ENCODE measurements at places on chromosomes 12 and 14.

DNA sequence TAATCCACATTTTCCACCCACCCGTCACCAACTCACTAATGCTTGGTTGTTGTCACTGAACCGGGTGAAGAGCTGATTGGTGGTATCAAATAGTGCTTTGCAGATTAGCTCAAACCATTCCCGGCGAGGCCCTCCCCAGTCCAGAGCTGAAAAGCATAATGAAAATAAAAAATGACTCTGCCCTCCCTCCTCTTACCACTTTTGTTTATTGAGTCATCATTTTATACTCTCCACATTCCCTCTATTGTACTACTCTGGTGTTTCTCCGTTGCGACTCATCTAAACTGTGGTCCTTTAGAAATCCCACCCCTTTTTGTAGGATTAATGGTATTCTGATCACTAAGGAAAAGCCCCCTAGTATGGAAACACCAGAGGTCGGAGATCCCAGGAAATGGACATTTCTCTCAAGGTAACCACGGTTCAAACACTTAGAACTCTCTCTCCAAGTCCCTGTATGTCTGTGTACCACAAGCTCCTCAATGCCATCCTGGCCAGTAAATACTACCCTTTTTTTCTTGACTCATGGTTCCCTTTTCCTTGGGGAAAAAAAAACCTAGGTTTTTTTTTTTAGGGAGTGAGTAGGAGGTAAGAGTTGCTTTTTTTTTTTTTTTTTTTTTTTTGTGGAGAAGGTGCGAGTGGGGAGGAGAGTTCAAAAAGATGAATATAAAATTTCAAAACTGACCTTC, 42.0 kb downstream of the AREL1 start:
- peaks cover 67% of the 10 kb centered on the region for H3K36me3 ChIP-seq
- DNase-seq, result no peak
- H3K4me3 ChIP-seq, result no peak overlapping the region
- H3K27ac ChIP-seq, result no peak overlapping the region
- H3K27me3 ChIP-seq, result no peaks in the 10 kb centered on the region

GRCh38 chr12:67420506-67420905, 151.3 kb downstream of the CAND1 start:
- no peaks in the 10 kb centered on the region for H3K4me1 ChIP-seq
- no peak overlapping the region for H3K4me3 ChIP-seq
- no peak overlapping the region for H3K27ac ChIP-seq
- H3K36me3 ChIP-seq, result no peaks in the 10 kb centered on the region
- no peak for DNase-seq
- H3K27me3 ChIP-seq, result no peaks in the 10 kb centered on the region

GRCh38 chr12:107439026-107439738, 246.4 kb upstream of the PWP1 start:
- DNase-seq, result no peak
- H3K27me3 ChIP-seq, result no peaks in the 10 kb centered on the region
- no peaks in the 10 kb centered on the region for H3K36me3 ChIP-seq
- no peak overlapping the region for H3K4me3 ChIP-seq

DNA sequence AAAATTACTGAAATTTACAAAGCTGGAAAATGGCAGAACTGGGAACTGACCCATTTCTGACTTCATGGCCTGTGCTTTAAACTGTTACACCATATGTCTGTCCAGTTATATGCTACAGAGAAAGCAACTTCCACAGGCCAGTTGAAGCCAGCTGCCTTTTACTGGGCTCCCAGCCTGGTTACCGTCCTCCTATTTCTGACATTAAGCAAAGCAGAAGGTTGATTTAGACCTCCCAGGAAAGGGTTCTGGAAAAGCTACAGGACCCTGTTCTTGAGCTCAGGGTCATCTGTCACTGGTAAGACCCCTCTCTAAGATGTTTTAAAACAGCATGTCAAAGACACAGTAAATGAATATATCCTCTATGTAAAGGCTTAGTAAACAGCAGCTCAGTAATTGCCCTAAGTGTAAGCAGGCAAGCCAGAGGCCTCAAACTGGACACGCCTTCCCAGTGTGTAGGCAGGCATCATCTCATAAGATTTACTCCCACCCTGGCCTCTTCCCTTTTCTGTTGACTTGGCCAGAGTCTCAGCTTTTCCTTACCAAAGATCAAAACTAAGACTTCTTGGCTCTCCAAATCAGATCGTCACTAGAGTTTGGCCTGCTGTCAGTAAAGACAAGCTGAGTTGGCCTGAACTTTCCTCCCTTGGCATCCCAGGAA, 55.4 kb upstream of the RNU6-8 start:
- H3K4me3 ChIP-seq, result no peak overlapping the region
- no peak for DNase-seq
- no peaks in the 10 kb centered on the region for H3K27me3 ChIP-seq
- H3K4me1 ChIP-seq, result peaks cover 21% of the 10 kb centered on the region
- no peak overlapping the region for H3K27ac ChIP-seq
- H3K36me3 ChIP-seq, result peaks cover 2% of the 10 kb centered on the region

- DNase-seq, result no peak
- no peaks in the 10 kb centered on the region for H3K36me3 ChIP-seq
- no peak overlapping the region for H3K4me3 ChIP-seq
- no peaks in the 10 kb centered on the region for H3K27me3 ChIP-seq
- no peak overlapping the region for H3K27ac ChIP-seq
These were observed 143.7 kb downstream of the AACS start for GRCh38 chr12:125208942-125209341.

- no peak overlapping the region for H3K4me3 ChIP-seq
- peaks cover 11% of the 10 kb centered on the region for H3K36me3 ChIP-seq
- peak overlapping the region; percentile 89 for H3K27ac ChIP-seq
- no peaks in the 10 kb centered on the region for H3K27me3 ChIP-seq
- peak; percentile 26 for DNase-seq
These were observed 193.6 kb upstream of the NUDT4 start for GRCh38 chr12:93183940-93184671.

DNA sequence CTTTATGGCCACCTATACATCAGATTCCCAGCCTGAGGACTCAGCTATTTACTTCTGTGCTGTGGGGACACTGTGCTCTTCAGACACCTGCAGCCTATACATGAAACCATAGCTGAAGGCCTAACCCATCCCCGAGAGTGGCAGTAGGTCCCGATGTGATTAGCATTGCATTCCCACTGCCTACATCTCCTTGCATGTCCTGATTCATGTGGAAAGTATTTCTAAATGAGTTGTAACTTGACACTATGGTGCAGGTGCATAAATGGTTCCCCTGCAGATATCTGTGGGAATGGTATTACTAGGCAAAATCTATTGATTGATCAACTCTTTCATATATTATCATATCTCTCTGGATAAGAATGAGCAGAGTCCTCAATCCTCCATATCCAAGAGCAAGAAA, 433.5 kb downstream of the DAD1 start:
- no peaks in the 10 kb centered on the region for H3K27me3 ChIP-seq
- peaks cover 28% of the 10 kb centered on the region for H3K4me1 ChIP-seq
- no peak overlapping the region for H3K4me3 ChIP-seq
- H3K36me3 ChIP-seq, result no peaks in the 10 kb centered on the region

GRCh38 chr12:121812320-121812871, 8.6 kb downstream of the SETD1B start:
- peaks cover 52% of the 10 kb centered on the region for H3K4me1 ChIP-seq
- no peak for DNase-seq
- H3K27me3 ChIP-seq, result no peaks in the 10 kb centered on the region
- peak overlapping the region; percentile 72 for H3K27ac ChIP-seq

GRCh38 chr12:105775343-105775742, 363.4 kb downstream of the NUAK1 start:
- no peaks in the 10 kb centered on the region for H3K4me1 ChIP-seq
- H3K27me3 ChIP-seq, result no peaks in the 10 kb centered on the region
- H3K36me3 ChIP-seq, result no peaks in the 10 kb centered on the region
- H3K27ac ChIP-seq, result no peak overlapping the region
- no peak overlapping the region for H3K4me3 ChIP-seq

DNA sequence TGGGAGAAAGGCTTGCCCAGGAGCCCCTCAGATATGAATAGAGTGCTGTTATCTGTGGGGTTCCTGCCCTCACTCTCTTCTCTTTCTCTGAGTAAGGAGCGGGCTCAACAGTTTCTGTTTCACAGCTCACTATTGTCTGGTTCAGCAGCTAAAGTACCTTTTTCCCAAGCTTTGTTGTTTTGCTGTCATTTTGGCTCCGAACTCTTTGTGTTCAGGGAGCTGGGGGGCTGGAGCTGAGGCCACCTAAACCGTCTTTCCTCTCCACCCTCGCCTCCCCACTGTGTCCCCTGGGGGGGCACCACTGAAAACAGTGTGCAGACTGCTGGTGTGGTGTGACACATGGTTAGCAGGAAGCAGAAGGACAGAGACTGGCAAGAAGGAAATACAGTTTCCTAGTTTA, 51.4 kb downstream of the FBXW8 start:
- DNase-seq, result peak; percentile 24
- H3K4me3 ChIP-seq, result no peak overlapping the region
- H3K4me1 ChIP-seq, result peaks cover 41% of the 10 kb centered on the region
- no peaks in the 10 kb centered on the region for H3K27me3 ChIP-seq
- peak overlapping the region; percentile 47 for H3K27ac ChIP-seq

DNA sequence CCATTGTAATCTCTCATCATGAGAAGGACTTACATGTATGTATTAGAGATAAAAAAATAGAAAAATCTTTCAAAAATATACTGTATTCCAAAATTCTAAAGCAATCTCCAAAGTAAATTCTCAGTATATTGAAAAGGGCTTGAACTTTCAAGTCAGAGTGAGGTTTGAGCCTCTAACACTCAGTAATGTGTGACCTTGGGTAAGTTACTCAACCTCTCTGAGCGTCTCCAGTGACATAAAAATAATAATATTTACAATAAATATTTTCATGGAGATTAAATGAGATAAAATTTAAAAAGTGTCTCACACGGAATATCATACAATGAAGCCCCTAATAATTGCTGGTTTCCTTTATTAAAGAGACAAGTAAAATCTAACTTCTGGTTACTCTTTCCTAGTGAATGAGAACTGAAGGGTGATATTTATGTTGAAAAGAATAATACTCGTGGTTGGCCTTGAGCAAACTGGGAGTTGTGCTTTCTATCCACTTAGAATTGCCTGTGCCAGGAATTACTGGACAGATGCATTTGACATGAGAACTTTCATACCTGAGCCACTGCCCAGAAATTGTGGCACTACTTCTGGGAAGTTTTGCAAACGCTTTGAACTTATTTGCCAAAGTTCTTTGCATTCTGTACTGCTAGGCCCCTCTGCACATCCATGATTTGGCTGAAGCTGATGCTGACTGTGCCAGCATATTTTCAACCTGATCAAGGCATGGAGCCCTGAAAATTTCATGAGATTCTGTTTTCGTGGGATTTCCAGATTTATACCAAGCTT, 933.7 kb downstream of the GALC start:
- DNase-seq, result no peak
- no peak overlapping the region for H3K27ac ChIP-seq
- no peaks in the 10 kb centered on the region for H3K4me1 ChIP-seq

GRCh38 chr12:34599530-34600513, 577.5 kb downstream of the ALG10 start:
- no peaks in the 10 kb centered on the region for H3K27me3 ChIP-seq
- DNase-seq, result no peak
- H3K4me3 ChIP-seq, result no peak overlapping the region
- no peaks in the 10 kb centered on the region for H3K36me3 ChIP-seq
- no peak overlapping the region for H3K27ac ChIP-seq

GRCh38 chr14:50020184-50020583, 96.2 kb downstream of the VCPKMT start:
- peaks cover 71% of the 10 kb centered on the region for H3K36me3 ChIP-seq
- peaks cover 37% of the 10 kb centered on the region for H3K4me1 ChIP-seq
- peak overlapping the region; percentile 8 for H3K27ac ChIP-seq
- DNase-seq, result no peak
- no peak overlapping the region for H3K4me3 ChIP-seq

GRCh38 chr12:9049520-9050133, 60.3 kb downstream of the KLRG1 start:
- no peaks in the 10 kb centered on the region for H3K27me3 ChIP-seq
- H3K27ac ChIP-seq, result no peak overlapping the region
- no peaks in the 10 kb centered on the region for H3K36me3 ChIP-seq
- DNase-seq, result peak; percentile 56
- peaks cover 14% of the 10 kb centered on the region for H3K4me1 ChIP-seq
- no peak overlapping the region for H3K4me3 ChIP-seq

- no peaks in the 10 kb centered on the region for H3K27me3 ChIP-seq
- no peak overlapping the region for H3K27ac ChIP-seq
- H3K4me3 ChIP-seq, result no peak overlapping the region
- DNase-seq, result no peak
These were observed 43.2 kb downstream of the TRAFD1 start for GRCh38 chr12:112168561-112168971.

DNA sequence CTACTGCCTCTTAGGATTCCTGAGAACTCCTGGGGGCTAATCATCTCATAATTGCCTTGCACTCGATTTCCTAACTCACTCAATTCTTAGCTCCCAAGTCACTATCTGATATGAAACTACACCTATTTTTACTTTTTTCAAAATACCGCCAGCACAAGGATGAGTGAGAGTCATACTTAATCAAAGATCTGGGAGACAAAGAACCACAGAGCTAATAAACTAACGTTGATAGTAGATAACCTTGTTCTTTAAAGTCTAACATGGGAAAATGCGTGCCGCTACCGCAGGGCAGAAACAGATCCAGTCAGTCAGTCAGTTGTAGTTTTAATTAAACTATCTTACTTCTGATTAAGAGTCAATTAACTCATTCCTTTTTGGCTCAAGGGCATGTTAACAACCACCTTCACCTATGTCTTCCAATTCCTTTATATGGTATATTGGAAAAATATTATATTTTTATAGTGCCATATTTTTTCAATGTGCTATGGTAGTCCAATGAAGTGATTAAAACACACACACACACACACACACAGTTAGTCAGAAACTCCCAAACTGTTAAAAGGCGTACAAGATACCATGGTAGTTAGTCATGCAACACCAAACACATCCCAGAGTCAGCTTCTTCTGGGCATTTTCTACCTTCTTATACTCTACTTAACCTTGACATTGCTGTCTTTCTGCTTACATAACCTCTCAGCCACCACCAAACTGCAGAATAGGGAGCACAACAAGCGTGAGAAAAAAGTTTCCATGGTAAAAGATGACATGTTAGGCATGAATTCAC, 114.0 kb downstream of the KLHL28 start:
- H3K27ac ChIP-seq, result no peak overlapping the region
- no peak overlapping the region for H3K4me3 ChIP-seq
- no peaks in the 10 kb centered on the region for H3K4me1 ChIP-seq
- DNase-seq, result no peak
- H3K27me3 ChIP-seq, result peaks cover 9% of the 10 kb centered on the region

DNA sequence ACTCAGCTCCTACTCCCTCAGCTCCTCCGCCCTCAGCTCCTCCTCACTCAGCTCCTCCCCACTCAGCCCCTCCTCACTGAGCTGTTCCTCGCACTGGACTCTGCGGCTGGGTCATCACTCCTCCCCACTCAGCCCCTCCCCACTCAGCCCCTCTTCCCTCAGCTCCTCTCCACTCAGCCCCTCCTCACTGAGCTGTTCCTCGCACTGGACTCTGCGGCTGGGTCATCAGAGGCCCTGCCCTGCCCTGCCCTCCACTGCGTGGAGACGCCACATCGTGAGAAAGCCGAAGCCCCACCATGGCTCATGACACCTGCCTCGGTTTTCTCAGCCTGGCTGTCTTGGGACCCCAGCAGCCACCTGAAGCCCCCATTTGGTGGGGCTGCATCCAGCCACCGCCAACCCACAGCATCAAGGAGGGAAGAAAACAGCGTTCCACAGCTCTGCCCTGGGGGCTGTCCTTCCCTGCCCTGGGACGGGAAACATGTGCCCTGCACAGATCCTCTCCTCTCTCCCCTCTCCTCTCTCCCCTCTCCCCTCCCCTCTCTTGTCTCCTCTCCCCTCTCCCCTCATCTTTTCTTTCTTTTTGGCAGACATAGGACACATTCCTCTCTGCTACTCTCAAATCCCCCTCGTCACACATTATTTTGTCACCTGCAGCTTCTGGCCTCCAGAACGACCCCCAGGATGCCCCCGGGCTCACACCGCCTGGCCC, 17.7 kb downstream of the NOC4L start:
- peak overlapping the region; percentile 15 for H3K27ac ChIP-seq
- peaks cover 22% of the 10 kb centered on the region for H3K4me1 ChIP-seq
- DNase-seq, result no peak
- H3K27me3 ChIP-seq, result peaks cover 3% of the 10 kb centered on the region
